Regular cardiac myocyte (primary cell): ENCODE measurements at places on chromosomes 13 and 19. TPM values are rescaled to one million over a fixed set of nuclear protein-coding genes. Genes with fewer than 3 reads are reported as not detected.

IL12RB1 gene
- 0.19 and 0.28 TPM in 2 replicates for total RNA-seq

SRRM5 gene
- not detected in 2 replicates for total RNA-seq

KIR2DL1 gene
- not detected in 2 replicates for total RNA-seq

ETV2 gene
- 0.19 and 0.28 TPM in 2 replicates for total RNA-seq

LILRB4 gene
- not detected in 2 replicates for total RNA-seq

CEACAM8 gene
- total RNA-seq: not detected in 2 replicates

ADGRE3 gene
- total RNA-seq: not detected in 2 replicates

IFNL1 gene
- total RNA-seq: not detected in 2 replicates

MEF2B gene
- total RNA-seq: under 0.01 and 0.28 TPM in 2 replicates

ARHGAP33 gene
- total RNA-seq: 1.7 and 2.9 TPM in 2 replicates

FBXO27 gene
- 1.7 and 3.4 TPM in 2 replicates for total RNA-seq

CCNA1 gene
- total RNA-seq: 11.3 and 12.8 TPM in 2 replicates
